Progenitor cell of endocrine pancreas (in vitro differentiated cells): ENCODE measurements at places on chromosomes 12 and 14. TPM values are rescaled to one million over a fixed set of nuclear protein-coding genes. Genes with fewer than 3 reads are reported as not detected.
A peak's percentile ranks its signal among the peaks of the same experiment; 100 is the strongest.

GRCh38 chr14:55946231-55946630 is 172.0 kb upstream of the PELI2 start:
- H3K27me3 ChIP-seq: no peaks in the 10 kb centered on the region
- no peak overlapping the region for H3K4me3 ChIP-seq
- no peak for DNase-seq
- no peaks in the 10 kb centered on the region for H3K4me1 ChIP-seq

DNA sequence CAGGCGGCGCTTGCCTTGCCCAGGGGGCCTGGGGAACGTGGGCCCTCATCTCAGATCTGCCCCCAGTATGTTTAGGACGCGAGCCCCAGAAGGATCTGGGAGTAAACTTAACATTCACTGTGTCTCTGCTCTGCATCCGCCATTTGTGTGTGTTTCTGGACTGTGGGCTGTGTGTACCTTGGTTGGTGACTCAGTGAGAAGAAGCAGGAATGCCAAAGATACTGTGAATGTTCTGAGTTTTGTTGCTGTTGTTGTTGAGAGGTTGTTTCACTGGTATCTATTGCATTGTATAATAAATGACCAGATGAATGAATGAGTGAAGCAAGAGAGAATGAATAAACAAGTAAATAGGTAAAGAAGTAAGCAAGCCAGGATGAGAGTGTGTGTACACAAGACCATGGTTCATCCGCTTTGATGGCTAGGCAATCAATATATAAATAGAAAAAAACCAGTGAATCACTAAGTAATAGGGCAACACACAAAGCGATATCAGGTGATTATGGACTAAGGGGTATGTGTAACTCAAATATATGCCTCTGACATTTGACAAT is 20.5 kb downstream of the MEG3 start:
- peaks cover 25% of the 10 kb centered on the region for H3K4me1 ChIP-seq
- no peak overlapping the region for H3K4me3 ChIP-seq
- H3K27me3 ChIP-seq: no peaks in the 10 kb centered on the region
- no peak for DNase-seq
- H3K36me3 ChIP-seq: no peaks in the 10 kb centered on the region

- no peaks in the 10 kb centered on the region for H3K27me3 ChIP-seq
- H3K27ac ChIP-seq: no peak overlapping the region
- H3K36me3 ChIP-seq: no peaks in the 10 kb centered on the region
- no peak for DNase-seq
- H3K4me3 ChIP-seq: no peak overlapping the region
- H3K4me1 ChIP-seq: no peaks in the 10 kb centered on the region
These were observed 444.9 kb downstream of the TRHDE start for GRCh38 chr12:72717036-72717435.

Gene ACOT6
- not detected in 2 replicates for total RNA-seq

- H3K4me1 ChIP-seq: no peaks in the 10 kb centered on the region
- no peak for DNase-seq
- H3K27me3 ChIP-seq: peaks cover 5% of the 10 kb centered on the region
- H3K4me3 ChIP-seq: no peak overlapping the region
- H3K27ac ChIP-seq: no peak overlapping the region
These were observed 88.6 kb upstream of the TMEM233 start for GRCh38 chr12:119505001-119505400.

Gene DNAH10
- total RNA-seq: 0.47 and 1.0 TPM in 2 replicates

DNA sequence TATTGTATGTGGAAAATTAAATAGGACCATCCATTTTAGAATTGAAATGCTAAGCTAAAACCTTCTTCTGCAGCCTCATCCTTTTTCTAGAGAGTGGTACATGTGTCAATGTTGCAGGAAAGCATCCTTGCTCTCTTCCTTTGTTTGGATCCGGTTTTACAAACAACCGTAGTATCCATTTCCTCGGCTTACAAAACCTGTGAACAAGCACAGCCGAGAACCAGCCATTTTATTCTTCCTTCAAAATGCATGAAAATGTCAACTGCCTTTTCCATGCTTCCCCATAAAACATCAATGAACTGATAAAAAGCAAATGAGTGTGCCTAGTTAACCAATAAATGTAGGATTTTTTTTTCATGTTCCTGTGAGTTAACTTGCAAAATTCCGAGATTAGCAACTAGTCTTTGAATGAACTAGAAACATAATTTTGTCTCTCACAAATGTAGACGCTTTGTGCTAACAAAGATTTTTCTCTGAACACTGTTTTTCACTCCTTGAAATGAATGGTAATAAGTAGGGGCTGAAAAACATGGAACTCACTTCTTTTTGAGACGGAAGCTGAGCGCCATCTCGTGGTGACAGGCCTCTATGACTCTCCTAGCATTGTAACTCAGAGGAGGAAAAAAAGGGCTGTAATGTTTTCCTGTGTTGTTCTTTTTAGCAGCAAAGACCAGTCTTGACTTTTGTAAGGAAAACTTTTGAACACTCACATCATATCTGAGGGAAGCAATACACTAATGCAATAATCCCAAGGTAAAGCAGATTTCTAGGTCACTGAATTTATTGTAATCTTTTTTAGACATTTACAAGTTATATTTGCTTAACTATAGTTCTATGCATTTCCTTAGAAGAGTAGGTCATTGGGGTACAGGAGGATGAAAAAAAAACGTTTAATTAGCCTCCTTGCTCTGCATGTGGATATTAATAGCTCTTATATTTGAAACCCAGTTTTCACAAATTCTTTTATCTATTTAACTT is 157.4 kb upstream of the FOXG1 start:
- no peaks in the 10 kb centered on the region for H3K27me3 ChIP-seq
- no peak overlapping the region for H3K27ac ChIP-seq
- H3K36me3 ChIP-seq: no peaks in the 10 kb centered on the region

DNA sequence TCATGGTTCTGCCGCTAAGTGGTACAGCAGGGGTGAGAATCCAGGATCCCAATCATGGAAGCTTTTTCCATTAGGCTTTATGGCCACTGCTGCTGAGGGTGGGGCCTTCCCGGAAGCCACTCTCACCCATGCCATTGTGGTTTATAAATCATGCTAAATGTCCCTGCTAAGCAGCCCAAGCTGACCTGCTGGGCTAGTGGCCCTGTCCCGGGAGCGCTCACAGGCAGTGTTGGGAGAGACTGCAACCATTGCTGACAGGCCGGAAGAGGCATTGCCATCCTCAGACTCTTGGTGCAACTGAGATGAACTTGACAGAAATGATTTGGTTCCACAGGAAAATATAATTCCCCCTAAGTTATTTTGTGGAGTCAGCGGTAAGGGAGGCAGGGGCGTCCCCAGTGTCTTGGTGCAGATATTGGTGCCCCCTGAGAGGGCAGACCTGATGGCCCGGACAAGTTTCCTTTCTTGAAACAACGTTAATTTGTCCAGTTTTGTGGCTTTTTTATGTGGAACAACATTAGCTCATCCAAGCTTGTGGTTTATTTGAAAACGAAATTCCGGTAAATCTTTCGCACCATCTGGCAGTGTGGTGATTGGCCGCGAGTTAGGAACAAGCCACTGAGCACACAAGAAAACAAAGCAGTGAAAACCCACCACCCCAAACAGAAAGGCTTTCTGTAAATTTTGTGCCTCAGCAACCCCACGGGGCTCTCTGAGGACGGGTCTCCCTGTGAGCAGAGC is 82.3 kb downstream of the SSPN start:
- H3K27ac ChIP-seq: no peak overlapping the region
- peaks cover 16% of the 10 kb centered on the region for H3K4me1 ChIP-seq

- peaks cover 7% of the 10 kb centered on the region for H3K4me1 ChIP-seq
- no peak overlapping the region for H3K27ac ChIP-seq
- peaks cover 27% of the 10 kb centered on the region for H3K27me3 ChIP-seq
- no peak overlapping the region for H3K4me3 ChIP-seq
These were observed 246.6 kb downstream of the TMEM132D start for GRCh38 chr12:129657179-129657578.

DNA sequence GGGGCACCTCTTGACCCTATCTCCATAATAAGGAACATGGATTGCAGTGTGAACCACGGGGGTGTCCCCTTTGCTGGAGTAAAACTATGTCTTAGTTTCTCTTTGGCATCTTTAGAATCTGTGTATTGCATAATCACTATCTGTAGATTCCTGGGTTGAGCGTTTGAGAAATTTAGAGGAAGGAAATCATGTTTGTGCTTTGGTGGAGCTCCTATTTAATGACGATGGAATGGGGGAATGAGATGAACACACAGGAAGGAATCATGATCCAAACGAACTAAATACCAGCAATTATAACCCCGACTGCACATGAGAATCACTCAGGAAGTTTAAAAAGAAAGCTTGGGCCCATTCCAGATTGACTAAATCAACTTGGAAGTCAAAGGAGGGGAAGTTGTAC is 1.3 kb upstream of the MYG1 start:
- peaks cover 15% of the 10 kb centered on the region for H3K36me3 ChIP-seq
- peaks cover 30% of the 10 kb centered on the region for H3K4me1 ChIP-seq
- no peak for DNase-seq

- DNase-seq: no peak
- no peak overlapping the region for H3K4me3 ChIP-seq
- peaks cover 8% of the 10 kb centered on the region for H3K27me3 ChIP-seq
- no peak overlapping the region for H3K27ac ChIP-seq
These were observed 30.1 kb upstream of the PPP2R5C start for GRCh38 chr14:101731187-101732080.

DNA sequence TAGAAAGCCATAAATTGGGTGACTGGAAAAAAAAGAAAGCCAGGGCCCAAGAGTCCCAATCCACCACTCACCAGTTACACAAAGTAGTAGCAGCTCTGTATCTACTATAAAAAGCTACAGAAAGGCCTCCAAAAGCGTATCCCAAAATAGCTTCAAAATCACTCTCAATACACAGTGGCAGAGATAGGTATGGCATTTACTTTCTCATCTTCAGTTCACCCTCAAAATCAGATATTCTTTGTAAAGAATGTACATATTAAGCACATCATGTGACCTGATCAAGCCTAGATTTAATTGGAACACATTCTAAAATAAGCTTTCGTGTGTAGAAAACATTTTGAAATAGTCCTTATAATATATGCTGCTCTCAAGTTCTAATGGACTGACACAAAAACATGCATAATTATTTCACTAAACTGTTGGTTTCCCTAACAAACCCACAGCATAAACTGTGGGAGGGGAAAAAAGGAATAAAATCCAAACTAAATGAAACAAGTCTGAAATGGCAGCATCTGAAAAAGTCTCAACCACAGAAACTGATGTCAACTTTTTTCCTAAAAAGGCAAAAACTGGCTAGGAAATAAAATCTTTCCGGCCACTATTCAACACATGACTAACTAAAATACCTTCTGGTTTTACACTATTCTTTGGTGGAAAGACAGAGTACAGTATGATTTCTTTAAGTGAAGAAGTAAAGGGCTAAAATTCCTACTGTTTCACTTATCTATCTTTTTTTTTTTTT is 25.9 kb downstream of the UBE2N start:
- H3K4me3 ChIP-seq: no peak overlapping the region
- no peaks in the 10 kb centered on the region for H3K27me3 ChIP-seq
- peaks cover 3% of the 10 kb centered on the region for H3K36me3 ChIP-seq
- peaks cover 32% of the 10 kb centered on the region for H3K4me1 ChIP-seq
- no peak overlapping the region for H3K27ac ChIP-seq

- H3K36me3 ChIP-seq: peaks cover 33% of the 10 kb centered on the region
- no peak overlapping the region for H3K27ac ChIP-seq
- no peak overlapping the region for H3K4me3 ChIP-seq
- H3K27me3 ChIP-seq: no peaks in the 10 kb centered on the region
These were observed 12.1 kb downstream of the CSRP2 start for GRCh38 chr12:76866726-76867125.

DNA sequence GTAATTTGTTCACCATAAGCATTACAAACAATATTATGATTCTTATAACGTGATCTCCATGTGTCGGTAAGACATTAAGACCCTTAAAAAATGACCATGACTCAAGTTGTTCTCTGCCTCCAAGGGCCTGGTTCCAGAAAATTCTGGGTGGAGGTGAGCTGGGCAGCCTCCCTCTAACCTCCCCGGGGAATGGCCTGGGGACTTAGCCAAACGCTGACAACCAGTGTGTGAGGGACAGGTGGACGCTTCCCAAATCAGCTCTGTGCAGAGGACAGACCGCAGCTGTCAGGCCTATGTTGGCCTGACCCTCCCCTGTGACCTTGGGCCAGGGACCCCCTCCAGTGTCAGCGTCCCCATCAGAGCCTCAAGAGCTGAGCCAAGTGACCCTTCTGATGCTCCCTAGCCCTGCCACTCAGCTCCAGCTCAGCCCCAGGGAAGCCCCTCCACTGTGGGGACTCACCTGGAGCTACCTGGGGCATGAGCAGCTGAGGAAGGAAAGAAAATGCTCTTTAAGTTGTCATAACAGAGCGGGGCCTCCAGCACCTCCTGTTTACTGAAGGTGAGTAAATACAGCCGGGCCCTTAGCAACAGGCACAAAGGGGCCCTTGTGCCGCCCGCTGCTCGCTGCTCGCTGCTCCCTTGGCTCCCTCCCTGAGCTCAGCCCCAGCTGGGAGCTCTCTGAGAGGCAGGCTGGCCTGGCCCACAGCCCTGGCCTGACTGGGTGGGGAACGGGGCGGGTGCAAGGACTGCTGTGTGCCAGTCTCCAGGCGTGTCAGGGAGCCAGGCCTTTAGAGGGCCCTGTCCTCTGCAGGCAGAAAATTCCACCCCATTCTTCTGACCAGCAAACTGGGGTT is 116.6 kb downstream of the CALM1 start:
- peak overlapping the region; percentile 99 for H3K27ac ChIP-seq
- no peaks in the 10 kb centered on the region for H3K36me3 ChIP-seq
- peak overlapping the region; percentile 58 for H3K4me3 ChIP-seq
- peaks cover 65% of the 10 kb centered on the region for H3K4me1 ChIP-seq

GRCh38 chr12:113586461-113586860 is 114.8 kb upstream of the LHX5 start:
- no peaks in the 10 kb centered on the region for H3K36me3 ChIP-seq
- no peak overlapping the region for H3K27ac ChIP-seq

Gene DDN
- 0.40 and 0.57 TPM in 2 replicates for total RNA-seq

GRCh38 chr12:131535779-131536178 is 175.1 kb upstream of the SFSWAP start:
- H3K4me3 ChIP-seq: no peak overlapping the region
- H3K27ac ChIP-seq: no peak overlapping the region
- H3K4me1 ChIP-seq: no peaks in the 10 kb centered on the region
- DNase-seq: no peak

DNA sequence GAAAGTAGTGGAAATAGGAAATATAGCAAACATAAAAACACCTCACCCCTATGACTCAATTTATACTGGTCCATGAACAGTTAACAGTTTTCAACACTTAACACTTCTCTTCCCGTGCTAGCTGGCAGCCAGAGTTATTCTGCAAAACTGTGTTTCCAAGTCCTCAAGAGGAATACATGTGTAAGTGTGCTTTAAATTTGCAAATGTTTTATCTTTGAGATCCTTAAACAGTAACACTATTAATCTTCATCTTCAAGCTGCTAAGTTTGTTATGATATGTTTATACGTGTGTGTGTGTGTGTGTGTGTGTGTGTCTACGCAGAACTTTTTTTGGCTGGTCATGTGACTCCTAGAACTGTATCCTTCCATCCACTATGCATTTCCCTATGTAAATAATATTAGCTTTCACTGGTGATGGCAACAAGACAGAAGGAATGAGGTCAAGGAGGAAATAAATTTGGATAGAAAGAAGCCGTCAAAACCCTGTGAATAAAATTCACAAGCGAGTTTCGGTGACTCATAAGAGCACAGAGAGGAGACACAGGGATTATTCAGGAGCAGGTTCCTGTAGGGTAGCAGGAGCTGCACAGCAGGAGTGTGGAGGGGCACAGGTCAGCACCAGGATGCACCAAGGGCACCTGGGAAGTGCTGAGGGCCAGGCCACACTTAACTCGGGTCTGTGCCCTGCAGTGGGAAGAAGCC is 105.9 kb upstream of the ETV6 start:
- peaks cover 12% of the 10 kb centered on the region for H3K4me1 ChIP-seq
- H3K36me3 ChIP-seq: no peaks in the 10 kb centered on the region
- H3K27me3 ChIP-seq: no peaks in the 10 kb centered on the region
- H3K27ac ChIP-seq: no peak overlapping the region
- DNase-seq: no peak
- H3K4me3 ChIP-seq: no peak overlapping the region

Gene PLA2G1B
- total RNA-seq: 0.60 TPM in 1 of 2 replicates, not detected in the other

Gene MIP
- not detected in 2 replicates for total RNA-seq
